H1 (cell line): ENCODE measurements at places on chromosomes 2 and 18. TPM values are rescaled to one million over a fixed set of nuclear protein-coding genes. Genes with fewer than 3 reads are reported as not detected.

DNA sequence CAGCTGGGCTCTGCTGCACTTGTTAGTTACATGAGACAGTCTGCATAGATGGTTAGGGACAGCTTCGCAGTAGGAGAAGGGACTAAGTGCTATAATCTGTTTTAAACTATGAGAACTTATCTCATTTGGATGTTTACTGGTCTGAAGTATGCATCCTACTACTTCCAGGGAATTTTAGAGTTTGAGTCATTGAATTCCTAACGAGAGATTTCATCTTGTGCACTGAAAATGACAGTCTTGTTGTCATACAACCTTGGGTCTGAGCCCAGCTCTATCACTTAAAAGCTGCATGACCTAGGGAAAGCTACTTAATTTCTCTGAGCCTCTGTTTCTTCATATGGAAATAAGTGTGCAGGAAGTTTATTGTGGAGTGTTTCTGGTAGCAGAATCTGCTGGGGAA, 78.4 kb downstream of the TRIM43 start:
- no peaks in the 10 kb centered on the region for H3K36me3 ChIP-seq
- no peak overlapping the region for H3K4me3 ChIP-seq
- DNase-seq = no peak

The PRSS56 gene
- total RNA-seq = not detected in 2 replicates

The ZAP70 gene
- total RNA-seq = not detected in 2 replicates

DNA sequence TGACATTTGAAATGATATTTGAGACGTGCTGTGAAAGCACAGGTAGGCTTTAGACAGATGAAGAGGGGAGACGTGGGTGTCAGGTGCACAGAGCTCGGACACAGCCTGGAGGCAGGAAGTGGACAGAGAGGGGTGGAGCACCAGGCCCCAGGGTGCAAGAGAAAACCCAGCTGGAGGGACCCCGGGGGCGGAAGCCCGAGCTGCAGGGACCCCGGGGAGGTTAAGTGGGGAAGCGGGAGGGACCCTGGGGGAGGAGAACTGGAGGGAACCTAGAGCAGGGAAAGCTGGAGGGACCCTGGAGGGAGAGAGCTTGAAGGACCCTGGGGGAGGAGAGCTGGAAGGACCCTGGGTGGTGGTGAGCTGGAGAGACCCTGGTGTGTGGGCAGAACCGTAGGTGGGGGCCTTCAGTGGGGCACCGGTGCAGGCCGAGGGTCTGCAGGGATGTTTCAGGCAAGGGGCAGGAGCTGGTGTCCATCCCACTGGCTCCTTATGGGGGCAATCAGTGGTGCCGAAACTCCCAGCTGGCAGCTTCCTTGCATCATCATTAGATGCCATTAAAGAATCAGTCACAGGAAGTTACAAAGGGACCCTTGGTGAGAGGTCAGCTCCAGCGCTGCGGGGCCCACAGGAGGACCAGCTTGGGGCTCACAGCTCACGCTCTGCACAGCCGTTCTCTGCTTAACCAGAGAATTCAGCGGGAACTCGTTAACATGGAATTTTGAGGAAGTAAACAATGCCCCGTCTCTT, 246.6 kb downstream of the EIPR1 start:
- no peaks in the 10 kb centered on the region for H3K27me3 ChIP-seq
- no peaks in the 10 kb centered on the region; the same call in 1 of the 2 replicates for H3K4me1 ChIP-seq
- no peaks in the 10 kb centered on the region for H3K36me3 ChIP-seq
- H3K4me3 ChIP-seq = no peak overlapping the region

GRCh38 chr2:137670111-137670510, 294.2 kb upstream of the HNMT start:
- H3K4me3 ChIP-seq = no peak overlapping the region
- H3K4me1 ChIP-seq = no peaks in the 10 kb centered on the region
- no peak for DNase-seq
- no peaks in the 10 kb centered on the region for H3K27me3 ChIP-seq
- no peak overlapping the region for H3K27ac ChIP-seq
- H3K36me3 ChIP-seq = no peaks in the 10 kb centered on the region

DNA sequence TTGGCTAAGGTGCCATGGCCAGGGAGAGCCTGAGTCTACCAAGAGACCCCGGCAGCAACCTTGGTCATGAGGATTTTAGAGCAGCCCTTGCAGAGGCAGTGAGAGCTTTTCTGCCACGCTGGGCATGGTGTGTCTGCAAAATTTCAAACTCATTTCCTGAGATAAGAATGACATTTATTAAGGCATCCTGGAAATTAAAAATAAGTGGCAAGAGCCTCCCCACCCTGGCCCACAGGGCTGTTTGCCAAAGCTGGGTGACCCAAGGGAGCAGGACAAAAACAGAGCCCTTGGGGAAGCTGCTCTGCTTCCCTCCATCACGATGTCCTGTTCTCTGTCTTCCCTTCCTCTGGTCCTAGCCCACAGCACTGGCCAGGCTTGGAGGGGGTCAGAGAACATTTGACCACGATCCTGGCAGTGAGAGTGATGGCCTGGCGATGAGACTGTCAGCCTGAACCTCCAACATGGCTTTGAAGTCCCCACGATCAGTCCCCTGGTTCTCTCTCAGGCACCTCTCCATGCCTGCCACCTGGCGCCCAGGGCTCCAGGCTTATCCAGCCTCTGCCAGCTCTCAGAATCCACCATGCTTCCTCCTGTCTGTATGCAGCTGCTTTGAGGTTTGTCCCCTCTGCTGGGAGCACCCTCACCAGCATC, 68.9 kb upstream of the RMDN2 start:
- H3K36me3 ChIP-seq = no peaks in the 10 kb centered on the region
- H3K4me1 ChIP-seq = no peaks in the 10 kb centered on the region
- DNase-seq = no peak
- H3K27me3 ChIP-seq = no peaks in the 10 kb centered on the region
